H1 (cell line): ENCODE measurements at places on chromosomes 6 and 20. TPM values are rescaled to one million over a fixed set of nuclear protein-coding genes. Genes with fewer than 3 reads are reported as not detected.
A peak's percentile ranks its signal among the peaks of the same experiment; 100 is the strongest.

DNA sequence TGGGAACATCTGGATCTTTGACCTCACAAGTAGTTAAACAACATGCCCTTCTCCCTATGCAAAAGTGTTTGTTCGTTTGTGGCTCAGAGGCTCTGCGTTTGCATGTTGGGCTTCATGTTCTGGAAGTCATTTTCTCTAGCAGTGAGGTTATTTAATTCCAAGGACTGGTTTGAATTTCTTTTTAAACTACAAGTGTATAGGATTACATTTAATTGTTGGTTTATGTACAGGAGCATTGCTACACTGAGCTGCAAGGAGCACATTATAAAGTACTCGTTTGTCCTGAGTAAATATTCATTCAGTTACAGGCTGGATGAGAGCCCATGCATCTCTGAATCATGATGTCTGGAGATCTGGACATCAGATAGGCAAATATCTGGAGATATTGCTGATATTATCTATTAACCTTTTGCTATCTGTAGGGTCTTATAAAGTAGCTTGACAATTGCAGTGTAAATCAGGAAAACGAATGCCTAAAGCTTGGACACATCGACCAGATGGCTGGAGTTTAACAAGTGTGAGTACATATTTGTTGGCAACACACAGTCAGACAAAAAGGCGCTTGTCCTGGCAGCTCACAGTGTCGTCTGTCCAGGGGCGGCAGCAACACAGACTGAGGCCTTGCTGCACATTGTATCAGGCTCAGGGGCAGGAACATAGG, 84.6 kb downstream of the PDE7B start:
- no peak for DNase-seq

DNA sequence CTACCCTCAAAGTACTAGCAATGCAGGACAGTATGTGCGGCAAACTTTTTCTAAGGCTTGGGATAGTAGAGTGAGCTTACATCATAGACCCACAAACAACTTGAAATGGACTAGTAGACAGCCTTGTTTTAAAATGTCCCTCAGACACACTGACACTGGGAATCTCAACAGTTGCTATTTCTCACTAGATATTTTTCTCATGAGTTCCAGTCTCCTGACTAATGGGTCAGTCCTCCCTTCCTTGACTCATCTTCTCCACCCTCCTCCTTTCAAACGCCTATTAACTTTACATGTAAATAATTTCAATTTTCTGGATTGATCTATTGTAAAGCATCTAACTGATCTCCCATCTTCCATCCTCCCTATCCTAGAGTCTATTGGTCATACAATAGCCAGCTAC, 308.3 kb upstream of the PREP start:
- DNase-seq: no peak

GRCh38 chr6:135314543-135314942, 133.4 kb downstream of the MYB start:
- no peak for DNase-seq

DNA sequence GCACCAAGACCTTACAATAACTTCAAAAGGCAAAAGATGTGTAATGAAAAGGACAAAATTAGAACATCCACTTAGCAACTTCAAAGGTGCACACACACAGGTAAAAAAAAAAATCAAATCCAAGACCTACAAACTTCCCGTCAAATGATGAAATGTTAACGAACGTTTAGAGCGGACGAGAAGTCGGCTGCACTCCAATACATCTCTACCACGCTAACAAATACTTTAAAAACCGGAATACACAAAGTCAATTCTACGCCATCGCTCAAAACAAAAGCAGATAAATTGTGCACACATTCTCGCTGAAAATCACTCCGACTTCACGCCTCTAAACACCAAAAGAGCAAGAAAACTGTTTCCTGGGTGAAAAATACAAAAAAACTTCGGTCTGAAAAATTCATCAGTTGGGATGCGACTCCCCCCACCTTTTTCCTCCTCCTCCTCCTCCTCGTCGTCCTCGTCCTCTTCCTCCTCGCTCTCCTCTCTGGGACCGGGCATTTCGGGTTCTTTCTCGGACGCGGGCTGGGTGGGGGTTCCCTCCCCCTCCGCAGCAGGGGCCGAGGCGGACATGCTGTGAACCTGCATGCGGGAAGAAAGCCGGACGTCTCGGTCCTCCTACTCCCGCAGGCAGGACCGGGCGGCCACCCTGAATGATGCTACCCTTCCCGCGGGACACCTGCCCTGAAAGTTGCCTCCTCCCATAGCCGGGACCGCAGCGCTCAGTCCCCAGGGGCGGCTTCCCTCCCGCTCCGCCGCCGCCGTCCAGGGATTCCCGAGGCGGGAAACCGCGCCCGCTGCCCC, 712 bp downstream of the DEK start:
- DNase-seq: peak; percentile 66

GRCh38 chr20:38072898-38073297, 39.4 kb downstream of the RPRD1B start:
- no peak for DNase-seq

DNA sequence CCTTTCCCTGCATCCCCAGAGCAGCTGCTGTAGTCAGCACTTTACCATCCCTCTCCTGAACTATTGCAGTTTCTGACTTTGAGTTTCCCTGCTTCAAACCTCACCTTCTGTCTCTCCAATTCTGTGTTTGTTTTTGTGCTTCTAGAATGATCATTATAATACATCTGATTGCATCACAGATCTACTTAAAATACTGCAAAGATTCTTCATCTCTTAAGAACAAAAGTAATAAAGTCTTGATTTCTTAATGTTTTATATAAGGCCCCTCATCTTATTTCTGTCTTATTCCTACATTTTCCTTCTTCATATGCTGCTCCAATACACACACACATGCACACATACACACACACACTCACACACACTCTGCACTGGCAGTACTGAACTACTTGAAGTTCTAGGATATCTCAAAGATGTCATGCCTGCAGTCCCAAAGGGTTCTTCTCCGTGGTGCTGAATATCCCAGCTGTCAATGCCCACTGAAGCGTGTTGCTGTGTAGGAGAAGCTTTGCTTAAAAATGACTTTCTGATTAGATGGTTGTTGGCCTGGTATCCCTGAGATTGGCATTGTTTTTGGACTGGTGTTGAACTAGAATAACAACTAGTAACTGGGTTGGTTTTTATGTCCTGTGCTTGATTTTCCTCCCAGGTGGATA, 97.2 kb downstream of the MAP3K4 start:
- DNase-seq: no peak

- no peak for DNase-seq
These were observed 2.2 kb upstream of the RWDD1 start for GRCh38 chr6:116568821-116569755.

GRCh38 chr6:140641412-140641811, 1267.0 kb upstream of the CITED2 start:
- DNase-seq: no peak

GRCh38 chr6:128598571-128598970, 78.2 kb upstream of the PTPRK start:
- no peak for DNase-seq

- no peak for DNase-seq
These were observed 4.5 kb upstream of the FAM110A start for GRCh38 chr20:828987-829386.

- DNase-seq: no peak
These were observed 135.3 kb upstream of the BMP2 start for GRCh38 chr20:6632187-6632586.

DNA sequence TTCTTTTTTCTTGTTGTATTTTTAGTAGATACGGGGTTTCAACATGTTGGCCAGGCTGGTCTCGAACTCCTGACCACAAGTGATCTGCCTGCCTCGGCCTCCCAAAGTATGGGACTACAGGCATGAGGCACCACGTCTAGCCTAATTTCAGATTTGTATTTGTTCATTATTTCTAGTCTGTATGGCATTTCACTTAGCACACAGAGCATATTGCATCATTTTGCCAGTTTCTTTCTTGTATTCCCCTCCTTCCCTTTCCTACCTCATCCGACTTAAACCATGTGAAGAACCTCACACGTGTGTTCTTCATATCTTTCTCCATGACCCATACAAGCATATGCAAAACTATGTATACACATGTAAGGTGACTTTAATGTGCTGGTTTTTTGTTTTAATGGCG, 470.0 kb downstream of the CBLN4 start:
- no peak for DNase-seq

DNA sequence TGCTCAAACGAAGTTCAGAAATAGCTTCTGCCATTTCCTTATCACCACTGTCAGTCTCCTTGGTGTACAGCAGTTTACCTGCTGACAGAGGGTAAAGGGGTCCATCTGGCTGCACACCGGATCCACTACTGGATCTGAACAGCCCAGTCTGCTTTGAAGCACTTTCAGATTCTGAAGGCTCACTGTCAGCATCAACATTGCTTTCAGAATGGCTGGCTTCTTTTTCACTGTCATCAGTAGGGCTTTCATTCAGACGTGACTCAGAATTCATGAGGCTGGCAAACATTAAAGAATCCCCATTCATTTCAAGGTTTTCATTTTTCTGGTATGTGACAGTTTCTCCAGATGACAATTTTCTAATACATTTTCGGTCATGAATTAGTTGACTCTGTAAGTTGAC, 21.0 kb upstream of the PNISR start:
- DNase-seq: no peak

DNA sequence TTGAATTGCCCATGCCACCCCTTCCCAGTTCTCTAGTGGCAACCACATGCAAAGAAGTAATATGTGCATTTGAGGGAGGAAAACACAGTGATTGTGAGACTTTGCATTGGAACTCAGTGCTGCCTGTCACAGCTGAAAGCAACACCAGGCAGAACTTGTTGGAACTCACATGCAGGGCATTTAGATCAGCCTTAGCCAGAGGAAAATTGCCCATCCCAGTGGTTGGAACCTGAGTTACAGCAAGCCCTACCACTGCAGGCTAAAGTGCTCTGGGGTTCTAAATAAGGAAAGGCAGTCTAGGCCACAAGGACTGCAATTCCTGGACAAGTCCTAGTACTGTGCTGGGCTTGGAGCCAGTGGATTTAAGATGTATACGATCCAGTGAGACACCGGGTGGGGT, 245.3 kb upstream of the UFL1 start:
- no peak for DNase-seq

GRCh38 chr6:144027932-144028587, 20.0 kb upstream of the PLAGL1 start:
- DNase-seq: no peak

DNA sequence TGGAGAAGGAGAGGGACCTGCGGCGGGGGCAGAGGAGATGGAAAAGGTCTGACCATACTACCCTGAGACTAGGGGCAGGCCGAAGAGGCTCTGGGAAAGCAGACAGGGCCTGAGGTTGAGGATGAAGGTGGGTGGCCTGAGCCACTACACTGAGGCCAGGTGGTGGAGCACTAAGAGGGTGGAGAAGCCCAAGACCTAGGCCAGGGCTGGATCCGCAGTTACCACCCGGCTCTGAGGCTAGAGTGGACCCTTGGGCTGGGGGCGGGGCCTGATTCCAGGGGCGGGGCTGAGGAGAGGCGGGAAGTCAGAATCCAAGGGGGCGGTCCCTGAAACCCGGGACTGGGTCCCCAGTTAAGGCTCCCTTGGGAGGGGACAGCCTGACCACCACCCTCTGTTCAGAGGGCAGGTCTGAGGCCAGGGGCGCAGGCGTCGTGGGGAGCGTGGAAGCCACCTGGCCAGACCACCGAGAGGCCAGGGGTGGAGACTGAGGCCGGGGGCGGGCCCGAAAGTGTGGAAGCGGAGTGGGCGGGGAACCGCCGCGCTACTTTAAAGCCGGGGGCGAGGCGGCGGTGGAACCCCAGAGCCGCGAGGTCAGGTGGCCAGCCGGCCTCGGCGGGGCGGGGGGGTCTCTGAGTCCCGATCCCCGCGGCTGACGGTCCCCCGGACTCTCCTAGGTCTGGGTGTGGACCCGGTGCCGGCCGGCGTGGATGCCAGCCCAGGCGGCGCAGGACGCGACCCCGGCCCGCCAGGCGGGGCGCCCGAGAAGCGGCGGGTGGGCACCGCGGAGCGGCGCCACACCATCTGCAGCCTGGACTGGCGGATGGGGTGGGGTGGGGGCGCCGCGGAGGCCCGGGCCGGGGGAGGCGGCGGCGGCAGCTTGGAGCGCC, 8.3 kb downstream of the CCM2L start:
- DNase-seq: peak; percentile 57

DNA sequence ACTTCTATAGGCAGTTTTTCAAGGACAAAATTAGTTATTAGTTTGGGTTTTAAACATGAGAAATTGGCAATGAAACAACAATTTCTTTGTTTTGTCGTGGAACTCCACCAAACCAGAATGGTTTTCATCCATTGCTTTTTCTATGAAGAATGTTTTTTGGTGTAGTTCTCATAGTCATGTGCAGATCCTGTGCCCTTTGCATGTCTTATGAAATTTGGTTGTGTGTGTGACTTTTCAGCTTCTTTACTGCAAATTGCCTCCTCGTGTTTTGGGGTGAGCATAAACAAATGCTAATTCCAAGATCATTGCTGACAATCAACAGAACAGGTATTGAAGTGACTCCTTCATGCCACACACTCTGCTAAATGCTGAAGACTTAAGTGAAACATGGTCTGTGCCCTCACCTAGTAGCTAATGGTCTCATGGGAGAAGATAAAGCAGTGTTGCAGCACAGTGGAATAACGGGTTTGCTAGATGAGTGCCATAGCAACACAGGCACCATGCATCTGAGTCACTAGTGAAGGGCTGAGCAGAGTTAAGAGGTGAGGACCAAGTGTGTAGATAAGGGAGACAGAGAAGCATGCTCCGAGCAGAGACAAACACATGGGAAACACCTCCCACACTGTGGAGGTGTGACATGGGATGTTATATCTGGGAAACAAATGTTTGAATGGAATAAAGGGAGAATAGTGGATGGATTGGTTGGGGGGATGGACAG, 120.0 kb downstream of the SLC16A10 start:
- no peak for DNase-seq

DNA sequence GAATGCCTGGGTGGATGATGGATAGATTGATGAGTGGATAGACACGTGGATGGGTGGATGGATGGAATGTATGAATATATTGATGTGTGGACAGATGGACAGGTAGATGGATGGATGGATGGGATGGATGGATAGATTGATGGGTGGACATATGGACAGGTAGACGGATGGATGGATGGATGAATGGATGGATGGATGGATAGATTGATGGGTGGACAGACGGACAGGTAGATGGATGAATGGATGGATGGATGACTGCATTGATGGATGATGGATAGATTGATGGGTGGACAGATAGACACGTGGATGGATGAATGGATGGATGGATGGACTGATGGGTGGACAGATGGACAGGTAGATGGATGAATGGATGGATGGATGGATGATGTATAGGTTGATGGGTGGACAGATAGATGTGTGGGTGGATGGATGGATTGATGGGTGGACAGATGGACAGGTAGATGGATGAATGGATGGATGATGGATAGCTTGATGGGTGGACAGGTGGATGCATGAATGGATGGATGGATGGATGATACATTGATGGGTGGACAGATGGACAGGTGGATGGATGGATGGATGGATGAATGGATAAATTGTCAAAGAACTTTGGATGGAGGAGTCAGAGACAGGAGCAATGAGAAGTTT, 171.4 kb upstream of the AFDN start:
- DNase-seq: no peak

GRCh38 chr20:62437496-62437895, 10.2 kb upstream of the RBBP8NL start:
- DNase-seq: no peak

- no peak for DNase-seq
These were observed 1.5 kb downstream of the ZNFX1 start for GRCh38 chr20:49276161-49276960.

- DNase-seq: no peak
These were observed 1.7 kb downstream of the SMOC2 start for GRCh38 chr6:168442646-168443045.

BPIFB1 gene
- total RNA-seq: not detected in 2 replicates

PTCRA gene
- total RNA-seq: not detected in 2 replicates

NKX2-4 gene
- total RNA-seq: 0.19 and 0.37 TPM in 2 replicates

TPBG gene
- total RNA-seq: 28.4 and 29.5 TPM in 2 replicates
